ENCODE measurements at places on chromosomes 2 and 18.

DNA sequence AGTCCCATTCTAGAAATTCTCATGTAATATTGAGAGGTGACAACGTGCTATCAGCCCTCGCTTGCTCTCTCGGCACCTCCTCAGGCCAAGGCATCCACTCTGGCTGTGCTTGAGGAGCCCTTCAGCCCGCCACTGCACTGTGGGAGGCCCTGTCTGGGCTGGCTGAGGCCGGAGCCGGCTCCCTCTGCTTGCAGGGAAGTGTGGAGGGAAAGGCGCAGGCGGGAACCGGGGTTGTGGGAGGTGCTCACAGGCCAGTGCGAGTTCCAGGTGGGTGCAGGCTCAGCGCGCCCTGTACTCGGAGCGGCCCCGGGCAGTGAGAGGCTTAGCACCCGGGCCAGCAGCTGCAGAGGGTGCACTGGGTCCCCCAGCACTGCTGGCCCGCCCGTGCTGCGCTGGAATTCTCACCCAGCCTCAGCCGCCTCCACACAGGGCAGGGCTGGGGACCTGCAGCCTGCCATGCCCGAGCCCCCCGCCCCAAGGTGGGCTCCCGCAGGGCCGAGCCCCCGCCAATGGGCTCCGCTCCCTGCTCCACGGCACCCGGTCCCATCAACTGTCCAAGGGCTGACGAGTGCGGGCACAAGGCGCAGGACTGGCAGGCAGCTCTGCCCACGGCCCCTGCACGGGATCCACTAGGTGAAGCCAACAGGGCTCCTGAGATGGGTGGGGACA, 1680.6 kb upstream of the LRRTM1 start:
- DNase-seq, result no peak

DNA sequence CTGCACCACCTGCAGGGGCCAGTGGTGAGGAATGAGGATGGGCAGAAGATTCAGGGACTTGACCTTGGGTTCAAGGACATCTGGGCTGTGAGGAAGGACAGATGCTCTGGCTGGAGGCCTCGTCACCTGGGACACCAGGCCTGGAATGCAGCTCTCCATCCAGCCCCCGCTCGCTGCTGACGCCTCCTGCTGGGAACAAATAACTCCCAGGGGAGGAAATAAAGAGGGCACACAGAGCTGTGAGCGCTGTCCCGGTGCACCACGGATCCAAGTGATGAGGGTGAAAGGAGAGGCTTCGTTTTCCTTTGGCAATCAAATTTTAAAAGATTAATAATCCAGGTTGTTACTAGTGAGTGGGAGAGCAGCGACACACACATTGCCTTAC, 368.0 kb upstream of the MYT1L start:
- DNase-seq, result no peak

- no peak for DNase-seq
Observed at GRCh38 chr18:9542924-9543323, 67.6 kb downstream of the RALBP1 start.

DNA sequence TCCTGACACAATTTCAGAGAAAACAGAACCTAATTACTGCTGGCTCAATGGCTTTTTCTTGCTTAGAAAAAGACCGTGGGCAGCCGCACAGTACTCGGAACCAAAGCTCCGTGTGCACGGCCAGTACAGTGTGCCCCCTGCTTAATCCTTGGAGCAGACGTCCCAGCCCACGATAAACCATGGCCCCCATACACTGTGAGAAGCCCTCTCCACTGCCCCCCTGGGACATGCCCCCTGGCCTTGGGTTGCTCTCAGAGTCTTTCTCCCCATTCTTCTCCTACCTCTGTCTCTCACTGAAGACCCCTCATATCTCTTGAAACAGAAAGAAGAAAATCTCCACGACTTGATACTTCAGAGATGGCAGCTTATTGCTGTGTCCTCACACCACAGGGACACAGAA, 44.0 kb downstream of the CYP26B1 start:
- no peak for DNase-seq

- no peak for DNase-seq
Observed at GRCh38 chr2:25365241-25365640, 23.5 kb upstream of the DNMT3A start.

- no peak for DNase-seq
Observed at GRCh38 chr2:83172841-83173240, 1286.2 kb downstream of the SUCLG1 start.

- DNase-seq, result no peak
Observed at GRCh38 chr2:175206866-175207265, 25.4 kb upstream of the ATP5MC3 start.

DNA sequence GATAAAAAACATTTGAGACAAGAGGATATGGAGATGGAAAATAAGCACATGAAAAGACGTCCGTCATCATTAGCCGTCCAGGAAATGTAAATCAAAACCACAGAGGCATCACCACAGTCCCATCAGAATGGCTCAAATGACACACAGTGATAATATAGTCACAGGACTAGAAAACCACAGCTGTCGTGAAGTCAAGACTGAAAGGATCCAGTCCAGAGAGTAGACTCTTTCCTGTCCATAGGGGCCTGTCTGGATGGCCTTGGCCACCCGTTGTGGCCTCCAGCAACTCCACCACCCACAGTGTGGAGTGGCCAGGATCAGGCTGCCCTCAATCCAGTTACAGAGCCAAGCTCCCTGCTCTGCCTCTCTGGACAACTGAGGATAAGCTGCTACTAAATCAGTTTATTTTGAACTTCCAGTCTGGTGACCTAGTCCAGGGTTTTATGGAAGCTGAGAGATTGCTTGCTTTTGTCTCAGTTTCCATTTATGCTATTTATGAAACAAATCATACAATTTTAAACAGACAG, 60.4 kb downstream of the RHOB start:
- no peak for DNase-seq

- no peak for DNase-seq
Observed at GRCh38 chr2:127811397-127812321, 688 bp upstream of the WDR33 start.

GRCh38 chr2:240341064-240341463, 94.4 kb upstream of the GPC1 start:
- DNase-seq, result no peak

DNA sequence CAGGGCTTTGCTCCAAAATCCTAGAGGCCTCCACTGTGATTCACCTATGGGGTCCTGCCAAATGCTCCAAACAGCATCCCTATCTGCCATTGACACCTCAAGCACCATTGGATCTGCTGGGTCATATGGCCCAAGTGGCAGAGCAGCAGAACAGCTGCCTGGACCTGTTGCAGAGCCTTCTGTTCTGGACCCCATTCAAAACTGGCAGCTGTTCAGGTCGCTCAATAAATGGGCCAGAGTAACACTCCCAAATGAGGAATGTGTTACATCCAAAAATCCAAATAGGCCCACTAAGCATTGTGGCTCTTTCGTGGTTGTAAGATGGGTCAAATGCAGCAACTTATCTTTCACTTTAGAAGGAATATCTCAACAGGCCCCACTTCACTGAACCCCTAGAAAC, 783.6 kb downstream of the DCDC2C start:
- DNase-seq, result no peak

DNA sequence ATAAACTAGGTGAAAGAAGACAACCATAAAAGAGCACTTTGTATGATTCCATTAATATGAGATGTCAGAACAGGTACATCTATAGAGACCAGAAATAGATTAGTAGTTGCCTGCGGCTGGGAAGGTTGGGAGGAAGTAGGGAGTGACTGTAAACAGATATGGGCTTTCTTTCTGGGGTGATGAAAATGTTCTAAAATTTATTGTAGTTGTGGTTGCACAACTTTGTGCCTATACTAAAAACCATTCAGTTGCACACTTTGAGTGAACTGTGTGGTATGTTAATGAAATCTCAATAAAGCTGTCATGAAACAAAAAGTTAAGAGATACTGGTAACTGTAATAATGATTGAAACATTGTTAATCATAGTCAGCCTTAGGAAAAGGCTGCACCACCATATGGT, 152.7 kb upstream of the ALPP start:
- DNase-seq, result no peak

DNA sequence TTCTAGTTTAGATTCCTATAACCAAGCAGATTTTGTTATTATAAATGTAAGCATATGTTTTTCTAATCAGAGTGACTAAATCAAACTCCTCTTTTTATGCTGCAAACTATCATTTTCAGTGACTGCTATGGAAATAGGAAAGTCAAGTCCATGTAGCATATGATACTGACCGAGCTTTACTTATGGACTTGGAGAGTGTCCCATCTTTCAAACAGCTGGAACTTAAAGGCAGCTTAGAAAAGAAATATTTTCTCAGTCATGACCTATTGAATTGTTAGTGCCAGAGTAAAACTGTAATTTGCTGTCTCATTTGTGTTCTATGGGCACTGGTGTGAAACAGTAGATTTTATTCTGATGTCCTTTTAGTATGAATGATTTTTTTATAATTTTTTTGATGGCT, 76.7 kb downstream of the PHLPP1 start:
- DNase-seq, result no peak

DNA sequence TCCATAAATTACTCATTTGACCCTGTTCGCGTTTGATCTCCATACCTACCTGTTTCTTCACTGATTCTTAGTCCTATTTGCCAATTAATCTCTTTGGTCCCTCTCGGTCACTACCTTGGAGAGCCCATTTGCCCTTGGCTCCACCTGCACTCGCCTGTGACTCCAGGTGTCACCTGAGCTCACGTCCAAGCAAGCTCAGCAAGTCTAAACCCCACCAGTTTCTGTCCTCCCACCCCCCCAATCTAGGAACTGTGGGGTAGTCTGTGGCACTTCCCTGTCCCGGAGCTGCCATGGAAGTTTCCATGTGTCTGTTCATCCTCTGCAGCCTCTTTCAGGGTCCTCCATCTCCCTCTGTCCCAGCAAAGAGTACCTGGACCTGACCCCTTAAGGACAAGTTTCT, 68.1 kb upstream of the BCL2L11 start:
- DNase-seq, result no peak

DNA sequence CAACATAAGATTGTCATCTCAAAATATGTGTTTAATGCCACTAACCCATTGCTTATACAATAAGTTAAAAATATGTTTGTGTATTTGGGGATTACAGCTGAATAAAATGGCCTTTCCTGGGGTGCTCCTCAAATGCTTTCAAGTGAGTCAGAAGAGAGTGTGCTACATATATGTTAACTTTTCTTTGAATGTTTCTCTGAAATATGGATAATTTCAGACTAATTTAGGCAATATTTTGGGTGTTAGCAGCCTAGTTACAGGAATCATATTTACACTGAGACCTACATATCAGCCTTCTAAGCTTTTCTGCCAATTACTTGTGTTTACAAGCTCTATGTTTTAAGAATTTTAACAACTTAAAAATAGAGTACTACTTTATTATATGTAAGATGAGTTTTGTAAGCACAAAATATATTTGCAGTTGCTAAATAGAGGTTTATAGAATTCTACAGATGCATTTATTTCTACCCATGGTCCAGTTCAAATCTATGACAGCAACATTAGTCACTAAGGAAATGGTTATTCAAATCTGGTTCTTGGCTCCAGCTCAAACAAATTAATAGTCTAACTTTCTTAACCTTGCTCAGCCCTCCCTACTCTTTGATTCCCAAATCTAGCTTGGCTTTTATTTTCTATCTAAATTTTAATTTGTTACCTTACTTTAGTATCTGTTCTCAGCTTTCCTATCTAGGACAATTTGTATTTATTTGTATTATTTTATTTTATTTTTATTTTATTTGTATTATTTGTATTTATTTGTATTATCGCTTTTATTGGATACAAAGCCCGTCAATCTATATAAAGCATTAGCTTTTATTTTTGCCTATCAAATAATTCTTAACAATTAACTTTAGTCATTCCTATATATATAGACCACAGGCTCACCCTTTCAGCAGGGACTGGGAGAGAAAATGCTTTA, 48.9 kb downstream of the FSIP2 start:
- no peak for DNase-seq

GRCh38 chr18:70371908-70372307, 83.1 kb downstream of the SOCS6 start:
- DNase-seq, result no peak

- DNase-seq, result no peak
Observed at GRCh38 chr2:1049691-1050090, 99.0 kb downstream of the SNTG2 start.

DNA sequence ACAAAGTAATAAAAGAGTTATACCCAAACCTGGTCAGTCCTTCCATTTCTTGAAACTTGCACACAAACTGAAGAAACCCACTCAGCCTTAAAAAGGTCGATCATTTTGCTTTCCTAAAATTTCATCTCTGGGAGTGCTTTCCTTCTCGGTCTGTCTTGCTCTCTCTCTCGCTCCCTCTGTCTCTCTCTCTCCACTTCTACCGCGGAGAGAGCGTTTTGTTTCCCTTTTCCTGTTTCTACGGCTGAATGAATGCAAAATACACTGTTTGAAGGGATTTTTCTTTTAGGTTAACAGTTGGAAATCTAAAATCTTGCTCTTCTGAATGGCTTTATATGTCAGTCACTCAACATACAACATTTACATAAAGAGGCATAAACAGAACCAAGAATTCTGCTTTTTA, 424.2 kb downstream of the TGIF1 start:
- DNase-seq, result no peak

- no peak for DNase-seq
Observed at GRCh38 chr2:159613091-159613490, 3.3 kb downstream of the BAZ2B start.

GRCh38 chr2:75571730-75572430, 11.1 kb upstream of the EVA1A start:
- no peak for DNase-seq

GRCh38 chr2:183505911-183506310, 381.7 kb downstream of the NUP35 start:
- no peak for DNase-seq

DNA sequence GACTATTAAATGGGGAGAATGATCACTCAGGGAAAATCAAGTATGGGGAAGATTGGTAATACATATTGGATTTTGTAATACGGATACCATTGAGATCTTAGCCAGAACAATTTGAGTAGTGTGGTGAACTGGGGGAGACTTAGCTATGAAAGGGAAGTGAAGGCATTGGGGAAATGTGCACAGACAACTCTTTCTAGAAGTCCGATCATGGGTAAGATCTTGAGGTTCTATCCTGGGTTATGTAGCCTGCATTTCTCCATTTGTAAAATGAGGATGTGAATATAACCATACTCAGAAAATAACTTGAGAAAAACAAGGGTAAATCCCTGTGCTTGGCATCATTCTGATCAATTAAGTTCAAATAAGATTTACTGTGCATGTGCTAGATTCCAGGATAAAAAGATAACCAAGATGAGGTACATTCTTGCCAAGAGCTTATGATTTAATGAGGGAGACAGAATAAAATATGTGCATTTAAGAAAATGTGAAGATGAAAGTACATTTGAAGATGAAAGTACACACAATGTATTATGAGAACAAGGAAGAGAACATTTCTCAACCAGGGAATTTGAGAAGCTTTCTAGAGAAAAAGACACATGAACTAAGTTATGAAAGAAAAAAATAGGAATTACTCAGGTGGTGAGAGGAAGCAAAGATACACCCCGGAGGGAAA, 49.5 kb downstream of the SLC40A1 start:
- no peak for DNase-seq

DNA sequence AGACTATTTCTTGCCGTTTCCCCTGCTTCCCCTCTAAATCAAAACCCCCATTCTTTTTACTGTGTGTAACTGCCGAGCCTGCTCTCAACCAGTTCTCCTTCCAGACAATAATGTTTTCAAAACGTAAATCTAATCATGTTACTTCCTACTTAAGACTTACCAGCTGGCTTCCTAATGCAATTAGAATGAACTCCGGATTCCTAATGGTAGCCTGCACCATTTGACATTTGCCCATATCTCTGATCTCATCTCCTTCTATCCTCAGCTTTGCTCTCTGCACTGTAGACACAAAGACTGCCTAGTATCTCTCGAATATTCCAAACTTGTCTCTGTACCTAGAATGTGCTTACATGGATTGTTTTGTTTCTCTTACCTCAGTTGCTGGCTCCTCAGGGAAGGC, 12.9 kb downstream of the TTL start:
- no peak for DNase-seq

Data from activated gamma-delta T cell treated with anti-CD3 and anti-CD28 coated beads, Interleukin-2, amount 50 U/mL, for 16 hours (primary cell).